ENCODE measurements at places on chromosomes 5 and 9.

DNA sequence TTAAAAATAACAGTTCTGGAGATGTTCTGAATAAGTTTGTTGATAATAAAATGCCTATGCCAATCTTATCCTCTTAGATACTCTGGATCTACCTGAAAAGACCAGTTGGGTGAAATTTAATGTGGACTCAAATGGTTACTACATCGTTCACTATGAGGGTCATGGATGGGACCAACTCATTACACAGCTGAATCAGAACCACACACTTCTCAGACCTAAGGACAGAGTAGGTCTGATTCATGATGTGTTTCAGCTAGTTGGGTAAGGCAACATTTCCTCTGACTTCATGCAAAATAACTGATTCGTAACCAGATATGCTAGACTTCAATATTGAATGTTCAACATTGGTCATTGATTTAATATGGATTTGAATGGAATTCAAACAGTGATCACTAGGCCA, 27.0 kb downstream of the ERAP2 start:
- no peak for DNase-seq
- no peaks in the 10 kb centered on the region for H3K36me3 ChIP-seq
- H3K27ac ChIP-seq = no peak overlapping the region
- no peak overlapping the region for H3K4me3 ChIP-seq
- no peaks in the 10 kb centered on the region for H3K4me1 ChIP-seq

GRCh38 chr5:35644543-35644942, 26.9 kb downstream of the SPEF2 start:
- no peaks in the 10 kb centered on the region for H3K36me3 ChIP-seq
- no peaks in the 10 kb centered on the region for H3K27me3 ChIP-seq
- no peaks in the 10 kb centered on the region for H3K4me1 ChIP-seq
- H3K27ac ChIP-seq = no peak overlapping the region

DNA sequence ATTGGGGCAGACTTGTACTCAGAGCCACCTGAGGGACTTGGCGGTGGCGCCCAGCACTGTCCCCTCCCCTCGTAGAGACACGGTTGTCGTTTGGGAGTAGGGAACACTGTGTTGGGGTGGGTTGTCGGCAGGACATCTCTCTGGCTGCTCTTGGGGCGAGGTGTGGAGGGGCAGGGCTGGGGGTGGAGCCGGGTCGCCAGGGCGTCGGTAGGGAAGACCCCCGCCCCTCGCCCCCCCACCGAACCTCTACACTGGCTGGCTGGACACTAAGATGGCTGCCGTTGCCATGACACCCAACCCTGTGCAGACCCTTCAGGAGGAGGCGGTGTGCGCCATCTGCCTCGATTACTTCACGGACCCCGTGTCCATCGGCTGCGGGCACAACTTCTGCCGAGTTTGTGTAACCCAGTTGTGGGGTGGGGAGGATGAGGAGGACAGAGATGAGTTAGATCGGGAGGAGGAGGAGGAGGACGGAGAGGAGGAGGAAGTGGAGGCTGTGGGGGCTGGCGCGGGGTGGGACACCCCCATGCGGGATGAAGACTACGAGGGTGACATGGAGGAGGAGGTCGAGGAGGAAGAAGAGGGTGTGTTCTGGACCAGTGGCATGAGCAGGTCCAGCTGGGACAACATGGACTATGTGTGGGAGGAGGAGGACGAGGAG, 778 bp downstream of the TRIM41 start:
- peaks cover 7% of the 10 kb centered on the region for H3K4me1 ChIP-seq
- peak overlapping the region; percentile 81 for H3K4me3 ChIP-seq
- DNase-seq = no peak
- H3K36me3 ChIP-seq = no peaks in the 10 kb centered on the region
- H3K27me3 ChIP-seq = no peaks in the 10 kb centered on the region
- peak overlapping the region; percentile 93 for H3K27ac ChIP-seq

DNA sequence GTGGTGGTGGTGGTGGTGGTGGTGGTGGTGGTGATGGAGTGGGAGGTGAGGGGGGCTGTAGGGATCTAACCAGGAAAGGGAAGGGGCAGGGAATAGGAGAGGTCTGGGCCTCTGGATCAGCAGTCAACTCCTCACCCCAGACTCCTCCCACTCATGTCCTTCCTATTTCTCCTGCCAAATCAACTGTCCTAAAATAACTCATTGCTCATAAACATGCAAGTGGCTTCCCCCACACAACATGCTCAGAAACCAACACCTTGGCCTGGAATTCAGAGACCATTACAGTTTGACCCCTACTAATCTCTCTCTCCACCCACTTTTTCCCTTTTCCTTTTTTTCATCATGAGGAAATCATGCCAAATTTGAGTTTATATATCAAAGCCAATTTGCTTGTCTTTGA, 8.4 kb upstream of the FSD1L start:
- H3K4me1 ChIP-seq = no peaks in the 10 kb centered on the region
- no peaks in the 10 kb centered on the region for H3K27me3 ChIP-seq
- DNase-seq = no peak
- H3K36me3 ChIP-seq = no peaks in the 10 kb centered on the region
- H3K4me3 ChIP-seq = no peak overlapping the region

- no peak overlapping the region for H3K27ac ChIP-seq
- H3K27me3 ChIP-seq = no peaks in the 10 kb centered on the region
- H3K36me3 ChIP-seq = no peaks in the 10 kb centered on the region
- H3K4me1 ChIP-seq = no peaks in the 10 kb centered on the region
- DNase-seq = no peak
Measured at GRCh38 chr5:133525126-133525525, 87.2 kb downstream of the FSTL4 start.

GRCh38 chr9:97567894-97568202, 65.3 kb downstream of the TSTD2 start:
- H3K4me1 ChIP-seq = peaks cover 11% of the 10 kb centered on the region
- no peaks in the 10 kb centered on the region for H3K27me3 ChIP-seq

GRCh38 chr9:13431222-13431536, 151.7 kb upstream of the MPDZ start:
- H3K27ac ChIP-seq = no peak overlapping the region
- no peaks in the 10 kb centered on the region for H3K36me3 ChIP-seq
- H3K27me3 ChIP-seq = no peaks in the 10 kb centered on the region
- H3K4me1 ChIP-seq = no peaks in the 10 kb centered on the region
- no peak for DNase-seq

GRCh38 chr5:123718238-123718637, 206.3 kb downstream of the CSNK1G3 start:
- no peak overlapping the region for H3K4me3 ChIP-seq
- H3K27ac ChIP-seq = no peak overlapping the region
- no peaks in the 10 kb centered on the region for H3K4me1 ChIP-seq
- no peaks in the 10 kb centered on the region for H3K36me3 ChIP-seq

- H3K4me3 ChIP-seq = no peak overlapping the region
- no peaks in the 10 kb centered on the region for H3K27me3 ChIP-seq
- no peaks in the 10 kb centered on the region for H3K36me3 ChIP-seq
- DNase-seq = no peak
- H3K27ac ChIP-seq = no peak overlapping the region
- no peaks in the 10 kb centered on the region for H3K4me1 ChIP-seq
Measured at GRCh38 chr5:119347574-119347973, 8.2 kb upstream of the TNFAIP8 start.

DNA sequence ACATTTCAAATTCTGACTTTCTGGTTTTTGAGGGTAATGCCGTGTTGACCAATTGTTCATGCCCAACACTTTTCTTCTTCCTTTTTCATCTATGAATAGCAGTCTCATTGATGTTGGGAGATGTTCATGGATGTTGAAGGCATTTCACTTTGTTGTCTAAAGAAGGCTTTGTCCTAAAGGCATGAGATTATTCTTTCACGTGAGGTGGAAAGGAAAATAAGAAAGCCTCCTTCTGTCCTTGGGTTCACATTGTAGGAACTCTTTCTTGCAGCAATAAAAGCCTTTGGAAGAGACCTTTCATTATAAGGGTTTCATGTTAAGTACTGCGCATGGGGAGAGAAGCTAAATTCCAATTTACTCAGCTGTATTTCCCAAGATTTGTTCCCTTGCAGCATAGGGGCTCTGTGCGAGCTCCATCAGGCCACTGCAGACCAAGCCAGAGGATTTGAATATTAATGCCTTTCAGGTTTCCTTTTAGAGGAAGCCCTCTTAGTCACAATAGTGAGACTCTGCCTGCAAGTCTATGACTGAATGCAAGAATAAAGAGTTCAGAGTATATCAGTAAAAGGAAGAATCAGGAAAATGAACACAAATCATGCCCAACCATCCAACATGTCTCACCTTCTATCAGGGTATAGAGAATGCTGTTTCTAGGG, 274.6 kb downstream of the TMEM38B start:
- H3K27me3 ChIP-seq = no peaks in the 10 kb centered on the region
- DNase-seq = no peak
- no peaks in the 10 kb centered on the region for H3K36me3 ChIP-seq

DNA sequence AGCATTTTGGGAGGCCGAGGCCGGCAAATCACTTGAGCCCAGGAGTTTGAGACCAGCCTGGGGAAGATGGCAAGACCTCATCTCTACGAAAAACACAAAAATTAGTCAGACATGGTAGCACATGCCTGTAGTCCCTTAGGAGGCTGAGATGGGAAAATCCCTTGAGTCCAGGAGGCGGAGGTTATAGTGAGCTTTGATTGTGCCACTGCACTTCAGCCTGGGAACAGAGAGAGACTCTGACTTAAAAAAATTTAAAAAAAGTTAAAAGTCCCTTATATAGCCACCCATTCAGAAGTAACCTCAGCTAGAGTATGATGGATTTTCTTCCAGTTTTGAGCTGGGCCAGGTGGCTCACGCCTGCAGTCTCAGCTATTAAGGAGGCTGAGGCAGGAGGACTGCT, 72.4 kb downstream of the UGCG start:
- no peak overlapping the region for H3K4me3 ChIP-seq
- no peaks in the 10 kb centered on the region for H3K4me1 ChIP-seq
- no peak overlapping the region for H3K27ac ChIP-seq
- DNase-seq = no peak
- H3K27me3 ChIP-seq = no peaks in the 10 kb centered on the region

DNA sequence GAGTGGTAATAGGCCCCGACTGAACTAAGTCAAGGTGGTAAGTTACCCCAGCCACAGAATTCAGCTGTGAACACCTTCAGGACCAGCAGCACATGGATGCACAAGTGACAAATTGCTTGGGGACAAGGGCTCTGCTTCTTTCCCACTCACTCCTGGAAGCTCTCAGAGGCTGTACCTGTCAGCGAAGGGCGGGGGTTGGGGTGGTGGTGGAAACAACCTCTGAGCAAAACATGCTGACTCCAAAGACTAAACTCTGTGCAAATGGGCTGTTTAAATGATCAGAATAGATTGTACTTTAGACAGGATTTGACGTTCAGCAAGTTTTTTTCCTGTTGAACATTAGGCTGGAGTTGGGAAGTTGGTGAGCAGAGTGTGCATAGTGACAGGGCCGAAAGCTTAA, 544.5 kb upstream of the ZNF608 start:
- H3K4me3 ChIP-seq = no peak overlapping the region
- no peak for DNase-seq
- no peaks in the 10 kb centered on the region for H3K4me1 ChIP-seq

DNA sequence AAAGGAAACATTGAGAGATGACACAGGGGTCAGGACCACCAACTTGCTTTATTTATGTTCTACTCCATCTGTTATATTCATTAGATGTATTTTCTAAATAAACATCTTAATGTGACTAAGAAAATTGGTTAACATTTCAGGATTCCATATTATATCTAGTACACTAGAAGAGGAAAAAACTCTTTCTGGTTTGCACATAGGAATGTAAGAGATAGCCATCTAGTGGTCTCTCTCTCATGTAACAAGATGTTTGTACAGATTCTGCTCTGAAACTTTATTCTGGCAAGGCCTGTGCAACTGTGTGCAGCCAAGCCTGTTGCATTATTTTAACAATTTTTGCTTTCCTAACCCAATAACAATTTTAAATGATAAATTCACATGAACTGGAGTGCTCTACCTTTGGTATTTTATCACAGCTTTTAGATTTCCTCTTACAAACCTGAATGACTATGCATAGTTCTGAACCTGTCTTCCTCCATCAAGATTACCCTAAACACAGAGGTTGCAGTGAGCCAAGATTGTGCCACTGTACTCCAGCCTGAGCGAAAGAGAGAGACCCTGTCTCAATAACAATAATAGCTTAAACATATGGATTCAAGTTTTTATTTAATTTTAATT, 148.2 kb downstream of the GIN1 start:
- DNase-seq = no peak
- H3K4me3 ChIP-seq = no peak overlapping the region
- peak overlapping the region; percentile 13 for H3K27ac ChIP-seq
- peaks cover 4% of the 10 kb centered on the region for H3K4me1 ChIP-seq
- H3K36me3 ChIP-seq = peaks cover 7% of the 10 kb centered on the region

- H3K27me3 ChIP-seq = no peaks in the 10 kb centered on the region
- peaks cover 26% of the 10 kb centered on the region for H3K4me1 ChIP-seq
Measured at GRCh38 chr9:127519301-127520166, 68.2 kb downstream of the LRSAM1 start.

DNA sequence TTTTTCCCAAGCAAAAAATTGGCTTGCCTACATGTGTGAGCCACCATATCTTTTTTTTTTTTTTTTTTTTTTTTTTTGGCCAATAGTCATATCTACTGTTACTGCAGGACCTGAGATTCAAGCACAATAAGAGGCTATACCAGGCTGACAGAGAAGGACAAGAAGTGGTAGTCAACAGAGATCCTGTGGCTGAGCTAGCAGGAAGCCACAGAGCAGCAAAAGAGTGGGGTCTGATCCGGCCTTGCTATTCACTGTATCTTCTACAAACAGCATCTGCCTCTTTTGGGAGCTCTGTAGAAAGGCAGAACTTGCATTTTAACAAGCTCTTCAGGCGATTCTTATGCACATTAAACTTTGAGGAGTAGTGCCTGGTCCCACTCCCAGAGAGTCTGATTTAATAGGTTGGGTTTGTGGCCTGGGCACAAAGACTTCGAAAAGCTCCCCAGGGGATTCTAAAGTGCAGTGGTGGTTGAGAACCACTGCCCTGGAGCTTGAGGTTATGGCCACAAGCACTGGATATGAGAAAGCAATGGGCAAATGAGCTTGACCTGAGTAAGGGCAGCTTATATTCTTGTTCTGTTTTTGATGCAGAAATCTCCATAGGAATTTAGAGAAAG, 162.8 kb downstream of the PIK3R1 start:
- no peaks in the 10 kb centered on the region for H3K36me3 ChIP-seq
- H3K27ac ChIP-seq = peak overlapping the region; percentile 56
- H3K4me1 ChIP-seq = peaks cover 20% of the 10 kb centered on the region
- H3K4me3 ChIP-seq = no peak overlapping the region
- no peak for DNase-seq

DNA sequence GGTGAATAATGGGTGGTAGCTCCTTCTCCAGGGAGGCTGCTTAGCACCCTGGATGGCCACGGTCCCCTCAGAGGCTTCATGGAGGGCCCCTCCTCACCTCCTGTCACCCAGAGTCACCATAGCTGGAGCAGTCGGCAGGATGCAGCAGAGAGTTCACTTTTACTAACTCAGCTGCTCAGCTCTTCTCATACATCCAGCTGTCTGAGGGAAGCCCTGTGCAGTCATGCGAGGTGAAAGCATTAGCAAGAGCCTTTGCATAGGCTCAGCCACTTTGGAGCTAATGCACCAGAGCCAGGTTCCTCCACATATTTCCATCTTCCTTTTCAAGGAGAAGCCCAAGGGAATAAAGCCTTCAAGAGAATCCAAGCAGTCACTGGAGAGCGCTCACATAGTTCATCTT, 499.2 kb downstream of the BNC2 start:
- DNase-seq = no peak
- H3K27me3 ChIP-seq = no peaks in the 10 kb centered on the region
- no peak overlapping the region for H3K27ac ChIP-seq
- H3K4me3 ChIP-seq = no peak overlapping the region
- no peaks in the 10 kb centered on the region for H3K36me3 ChIP-seq

DNA sequence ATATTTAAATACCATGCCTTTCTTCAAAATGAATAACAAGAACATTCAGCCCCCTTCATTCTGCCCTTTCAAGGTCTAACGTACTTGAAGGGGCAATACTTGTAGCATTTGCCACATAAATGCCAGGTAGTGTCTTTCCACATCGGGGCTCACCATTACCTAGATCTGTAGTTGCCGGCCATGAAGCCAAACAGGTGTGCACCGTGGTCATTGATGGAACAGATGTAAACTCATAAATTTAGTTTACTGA, 193.0 kb downstream of the CD180 start:
- H3K27ac ChIP-seq = peak overlapping the region; percentile 92
- H3K4me1 ChIP-seq = peaks cover 27% of the 10 kb centered on the region
- DNase-seq = no peak
